ENCODE measurements at places on chromosomes 7 and 10.

- no peak for DNase-seq
Measured at GRCh38 chr7:12178317-12178716, 32.8 kb upstream of the TMEM106B start.

- DNase-seq: no peak
Measured at GRCh38 chr10:1737222-1738061, at the start of gene ADARB2. Gene ADARB2, minus strand, starts transcription at chr10:1737525.

DNA sequence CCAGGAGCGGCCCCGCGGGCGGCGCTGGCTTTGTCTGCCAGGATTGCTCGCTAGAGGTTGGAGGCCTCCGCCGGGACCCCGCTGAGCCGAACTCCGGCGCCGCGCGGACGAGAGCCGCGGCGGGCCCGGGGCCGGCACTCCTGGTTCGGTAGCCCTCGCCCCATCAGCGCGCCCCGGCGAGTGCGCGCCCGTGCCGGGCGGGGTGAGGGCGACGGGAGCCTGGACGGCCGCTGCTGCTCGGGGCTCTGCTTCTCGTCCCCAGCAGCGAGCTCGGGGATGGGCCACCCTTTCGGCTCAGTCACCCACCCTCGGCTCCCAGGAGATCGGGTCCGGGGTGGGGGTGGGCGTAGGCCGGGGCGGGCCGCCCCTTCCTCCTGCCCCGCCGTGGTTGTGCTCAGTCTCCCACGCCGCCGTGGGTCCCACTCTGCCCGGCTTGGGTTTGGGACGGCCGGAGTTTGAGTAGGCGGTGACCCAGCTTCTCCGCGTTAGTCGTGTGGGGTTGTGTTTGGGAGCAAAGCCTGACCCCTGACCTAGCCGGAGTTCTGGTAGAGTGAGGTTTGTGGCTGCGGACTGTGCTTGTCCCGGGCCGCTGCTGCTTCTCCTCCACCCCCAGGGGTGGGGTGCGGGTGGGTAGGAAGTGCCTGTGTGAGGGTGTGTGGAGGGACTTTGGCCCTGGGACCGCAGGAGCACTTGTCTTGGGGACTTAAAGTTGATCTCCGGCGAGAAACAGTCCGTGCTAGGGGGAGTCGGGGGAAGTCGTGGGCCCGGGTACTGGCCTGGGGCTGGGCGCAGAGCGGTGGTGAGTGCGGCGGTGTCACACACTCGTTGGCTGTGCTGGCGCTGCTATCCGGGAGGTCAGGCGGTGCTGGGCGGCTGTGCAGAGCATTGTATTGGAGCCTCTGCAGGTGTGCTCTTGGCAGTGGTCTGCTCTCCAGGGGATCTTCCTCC is 677 bp downstream of the TSPAN14 start:
- DNase-seq: no peak

DNA sequence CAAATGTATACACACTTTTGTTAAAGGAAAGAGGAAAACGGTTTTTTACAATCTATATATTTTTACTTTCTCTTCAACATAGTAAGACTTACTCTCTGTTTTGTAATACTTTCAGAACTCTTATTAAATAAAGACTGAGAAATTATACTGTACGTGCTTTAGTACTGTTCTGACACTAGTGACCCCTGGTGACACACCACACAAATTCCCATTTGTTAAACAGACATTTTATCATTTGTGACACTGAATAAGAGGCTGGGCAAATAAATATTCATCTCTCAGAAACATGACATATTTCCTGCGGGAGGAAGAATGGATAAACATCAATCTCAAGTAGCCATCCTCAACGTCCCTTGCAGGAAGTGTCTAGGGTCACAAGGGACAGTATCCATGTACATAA is 68.9 kb upstream of the ZNF33B start:
- DNase-seq: no peak

DNA sequence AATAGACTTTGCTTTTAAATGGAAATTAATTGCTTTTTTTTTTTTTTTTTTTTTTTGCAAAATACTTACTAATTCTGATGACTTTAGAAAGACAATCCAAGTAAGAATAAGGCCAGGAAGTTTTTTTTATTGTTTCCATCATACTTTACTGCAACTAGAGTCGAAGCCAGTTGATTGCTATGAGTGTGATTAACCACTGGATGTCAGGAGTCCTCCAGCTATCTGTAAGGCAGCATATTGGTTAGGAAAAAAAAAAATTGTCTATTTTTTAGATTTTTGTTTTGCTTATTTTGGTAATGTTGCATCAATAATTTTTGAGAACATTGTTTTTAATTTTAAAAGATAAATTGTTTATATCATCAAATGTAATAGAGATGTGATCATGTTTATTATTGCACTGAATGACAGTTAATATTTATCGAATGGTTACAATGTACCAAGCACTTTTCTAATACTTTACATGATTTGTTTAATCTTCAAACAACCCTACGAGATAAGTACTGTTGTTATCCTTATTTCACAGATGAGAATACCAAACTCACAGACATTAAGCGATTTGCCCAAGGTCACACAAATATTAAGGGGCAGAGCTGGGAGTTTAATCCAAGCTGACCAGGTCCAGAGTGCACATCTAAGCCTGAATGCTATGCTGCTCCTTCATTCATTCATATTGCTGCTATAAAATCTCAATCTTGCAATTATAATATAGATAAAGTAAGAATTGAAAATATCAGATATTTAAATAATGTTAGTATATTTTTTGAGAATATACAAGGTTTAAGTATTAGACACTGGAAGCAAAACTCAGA is 19.9 kb upstream of the LMOD2 start:
- DNase-seq: peak; percentile 29

- peak; percentile 3 for DNase-seq
Measured at GRCh38 chr10:63217120-63217605, 84.0 kb downstream of the NRBF2 start.

DNA sequence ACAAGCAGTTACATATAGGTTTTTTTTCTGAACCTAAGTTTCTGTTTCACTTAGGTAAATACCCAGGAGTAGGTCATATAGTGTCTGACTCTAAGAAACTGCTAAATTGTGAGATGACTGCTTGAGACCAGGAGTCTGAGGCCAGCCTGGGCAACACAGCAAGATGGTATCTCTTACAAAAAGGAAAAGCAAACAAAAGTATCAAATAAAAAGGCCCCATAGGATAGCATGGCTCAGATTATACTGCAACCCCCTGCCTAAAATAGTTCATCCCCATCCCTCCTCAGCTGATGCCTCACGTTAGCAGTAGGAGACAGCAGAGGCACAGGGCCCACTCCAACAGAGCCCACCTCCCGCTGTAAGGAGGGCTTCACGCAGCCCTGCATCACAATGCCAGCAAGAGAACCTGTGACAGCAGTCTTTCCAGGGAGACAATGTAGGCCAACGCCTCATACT is 90.3 kb downstream of the SRPK2 start:
- DNase-seq: no peak

DNA sequence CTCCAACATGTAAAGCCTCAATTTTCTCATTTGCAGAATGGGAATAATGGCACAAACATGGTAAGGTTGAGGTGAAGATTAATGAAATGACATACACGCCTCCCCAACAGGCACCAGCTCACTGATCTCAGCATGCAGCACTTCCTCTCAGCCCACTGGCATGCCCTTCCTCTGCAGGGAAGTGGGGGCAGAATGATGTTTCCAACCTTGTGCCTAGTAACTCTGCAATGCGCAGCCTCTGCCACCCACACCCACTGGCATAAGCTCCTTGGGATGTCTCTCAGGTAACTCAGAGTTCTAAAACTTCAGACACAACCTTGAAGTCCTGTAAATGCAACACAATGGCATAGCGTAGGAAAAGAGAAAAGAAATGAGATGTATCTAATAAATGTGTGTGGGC is 540.7 kb downstream of the HTR7 start:
- DNase-seq: no peak

- no peak for DNase-seq
Measured at GRCh38 chr7:115471891-115472290, 550.0 kb downstream of the MDFIC start.

DNA sequence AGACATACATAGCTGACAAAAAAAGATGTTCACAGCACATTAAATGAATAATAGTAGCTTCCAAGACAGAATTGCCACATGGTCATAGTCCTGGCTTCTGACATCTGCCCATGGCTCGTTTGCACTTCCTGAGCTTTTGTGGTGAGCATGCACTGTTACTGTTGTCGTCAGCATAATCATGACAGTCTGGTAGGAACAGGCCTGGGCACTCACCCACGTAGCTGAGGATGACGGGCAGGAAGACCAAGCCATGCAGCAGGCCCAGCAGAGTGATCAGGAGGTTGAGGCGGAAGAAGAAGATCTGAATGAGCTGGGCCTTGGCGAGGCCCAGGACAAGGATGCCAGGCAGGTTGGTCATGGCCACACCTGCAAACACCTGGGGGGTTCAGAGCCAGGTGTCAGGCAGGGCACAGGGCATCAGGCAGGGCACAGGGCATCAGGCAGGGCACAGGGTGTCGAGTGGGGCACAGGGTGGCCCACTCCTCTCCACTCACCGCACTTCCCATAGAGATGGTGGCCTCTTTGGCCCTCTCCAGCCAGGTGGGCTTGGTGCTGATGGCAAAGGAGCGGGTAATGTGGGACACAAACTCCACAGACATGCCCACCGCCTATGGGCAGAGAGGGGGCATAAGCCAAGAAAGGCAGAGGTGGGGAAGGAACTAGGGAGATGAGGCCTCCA is 25.3 kb upstream of the NUDCD3 start:
- DNase-seq: no peak

DNA sequence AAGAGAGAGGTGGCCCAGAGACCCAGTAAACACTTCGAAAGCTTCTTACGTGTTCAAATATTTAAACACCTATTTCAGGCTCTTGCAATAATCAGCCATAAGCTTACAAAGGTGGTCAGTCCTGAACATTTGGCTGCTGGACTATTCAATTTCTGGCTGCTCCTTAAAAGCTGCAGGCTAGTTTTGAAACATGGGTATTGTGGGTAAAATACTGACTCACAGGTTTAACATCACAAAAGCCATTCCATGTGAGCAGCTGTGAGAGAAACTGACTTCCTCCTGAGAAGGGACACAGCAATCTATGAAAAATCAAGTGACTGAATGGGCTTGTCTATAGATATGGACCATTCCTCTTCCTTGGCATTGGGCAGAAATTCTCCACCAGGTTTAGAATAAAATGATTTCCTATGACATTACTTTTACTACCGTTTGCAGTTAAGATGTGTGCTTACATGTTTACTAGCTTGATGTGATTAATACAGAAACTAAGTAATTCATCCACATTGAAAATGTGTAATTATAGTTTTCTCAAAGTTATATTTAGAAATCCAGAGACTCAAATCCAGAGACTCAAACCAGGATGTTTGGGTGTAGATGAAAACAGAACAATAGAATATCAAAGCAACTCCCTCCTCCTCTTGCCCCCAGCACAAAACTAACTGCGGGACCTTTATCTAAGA is 252.3 kb downstream of the GATA3 start:
- no peak for DNase-seq

- no peak for DNase-seq
Measured at GRCh38 chr7:137791930-137792329, 54.8 kb downstream of the DGKI start.

- DNase-seq: no peak
Measured at GRCh38 chr7:45367026-45367425, 207.1 kb upstream of the ADCY1 start.

GRCh38 chr7:5423306-5423975 is at the start of gene TNRC18:
Gene TNRC18, minus strand, starts transcription at chr7:5423834. Its CDS starts 2,588 bp downstream, at chr7:5421246.
- no peak for DNase-seq

DNA sequence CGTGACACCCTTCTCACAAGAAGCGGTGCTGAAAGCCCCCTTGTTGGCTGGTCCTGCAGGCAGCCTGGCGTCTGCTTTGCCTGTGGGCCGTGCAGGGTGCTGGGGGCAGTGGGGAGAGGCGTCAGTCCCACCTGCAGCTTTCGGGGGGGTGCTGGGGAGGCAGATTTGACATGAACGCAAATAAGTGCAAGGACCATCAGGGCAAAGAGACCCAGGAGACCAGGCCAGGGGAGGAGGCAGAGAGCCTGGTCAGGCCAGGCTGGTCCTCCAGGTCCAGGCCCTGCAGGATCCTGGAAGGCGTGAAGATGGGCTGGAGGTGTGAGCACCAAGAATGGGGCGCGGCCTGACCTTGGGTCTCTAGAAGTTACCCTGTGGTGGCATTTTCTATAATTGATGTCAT is 81.6 kb downstream of the MGMT start:
- DNase-seq: no peak

GRCh38 chr10:100889546-100889945 is 23.2 kb upstream of the SLF2 start:
- no peak for DNase-seq

DNA sequence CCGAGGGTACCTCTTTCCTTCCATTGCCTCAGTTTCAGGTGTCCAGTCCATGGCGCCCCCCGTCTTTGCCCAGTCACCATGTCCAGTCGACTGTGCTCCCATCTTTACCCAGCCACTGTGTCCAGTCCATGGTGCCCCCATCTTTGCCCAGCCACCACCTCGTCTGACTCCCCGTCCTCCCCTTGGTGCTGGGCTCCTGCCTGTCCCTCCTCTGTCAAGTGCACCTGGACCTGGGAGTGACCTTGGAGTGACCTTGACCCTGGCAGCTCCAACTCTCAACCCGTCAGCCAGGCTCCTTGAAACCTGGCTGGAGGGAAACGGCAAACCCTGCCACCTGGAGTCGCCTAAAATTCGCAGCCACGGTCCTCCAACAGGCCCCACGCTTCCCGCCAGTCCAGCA is 180.2 kb downstream of the ADARB2 start:
- no peak for DNase-seq

- DNase-seq: no peak
Measured at GRCh38 chr10:71052076-71052660, 160.2 kb upstream of the UNC5B start.

- no peak for DNase-seq
Measured at GRCh38 chr7:47654672-47655298, 72.9 kb upstream of the TNS3 start.

GRCh38 chr10:132482090-132482800 is 55.3 kb upstream of the INPP5A start:
- no peak for DNase-seq

DNA sequence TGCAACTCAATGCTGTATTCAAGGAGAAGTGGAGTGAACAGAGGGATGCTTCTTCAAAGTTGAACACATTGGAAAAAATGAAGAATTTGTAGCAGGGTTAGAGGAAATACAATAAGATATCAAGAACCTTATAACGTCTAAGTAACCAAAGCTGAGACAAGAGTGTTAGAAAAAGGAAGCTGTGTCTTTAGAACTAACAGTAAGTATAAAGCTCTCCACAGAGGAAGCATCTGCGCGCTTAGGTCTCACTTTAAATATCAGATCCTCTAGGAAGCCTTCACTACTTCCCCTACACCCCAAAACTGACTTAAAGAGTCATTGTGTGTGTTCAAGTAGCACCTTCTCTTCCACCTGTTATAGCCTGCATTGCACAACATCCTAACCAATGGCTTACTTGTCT is 43.0 kb downstream of the CH25H start:
- DNase-seq: no peak
